Parietal lobe (tissue), 2 donors: ENCODE measurements at places on chromosomes 12 and 14. TPM values are rescaled to one million over a fixed set of nuclear protein-coding genes. Genes with fewer than 3 reads are reported as not detected.

P2RX2 gene
- not detected for total RNA-seq

ESRRB gene
- 0.63 TPM for total RNA-seq

TPPP2 gene
- total RNA-seq: not detected

RD3L gene
- total RNA-seq: not detected

COL2A1 gene
- total RNA-seq: 0.31 TPM

CACNA2D4 gene
- total RNA-seq: 0.31 TPM

WNT1 gene
- not detected for total RNA-seq

RNU7-1 gene
- not detected for total RNA-seq

DHRS2 gene
- not detected for total RNA-seq

KRT5 gene
- not detected for total RNA-seq
